ENCODE measurements at places on chromosomes 13 and 19.
A peak's percentile ranks its signal among the peaks of the same experiment; 100 is the strongest.

DNA sequence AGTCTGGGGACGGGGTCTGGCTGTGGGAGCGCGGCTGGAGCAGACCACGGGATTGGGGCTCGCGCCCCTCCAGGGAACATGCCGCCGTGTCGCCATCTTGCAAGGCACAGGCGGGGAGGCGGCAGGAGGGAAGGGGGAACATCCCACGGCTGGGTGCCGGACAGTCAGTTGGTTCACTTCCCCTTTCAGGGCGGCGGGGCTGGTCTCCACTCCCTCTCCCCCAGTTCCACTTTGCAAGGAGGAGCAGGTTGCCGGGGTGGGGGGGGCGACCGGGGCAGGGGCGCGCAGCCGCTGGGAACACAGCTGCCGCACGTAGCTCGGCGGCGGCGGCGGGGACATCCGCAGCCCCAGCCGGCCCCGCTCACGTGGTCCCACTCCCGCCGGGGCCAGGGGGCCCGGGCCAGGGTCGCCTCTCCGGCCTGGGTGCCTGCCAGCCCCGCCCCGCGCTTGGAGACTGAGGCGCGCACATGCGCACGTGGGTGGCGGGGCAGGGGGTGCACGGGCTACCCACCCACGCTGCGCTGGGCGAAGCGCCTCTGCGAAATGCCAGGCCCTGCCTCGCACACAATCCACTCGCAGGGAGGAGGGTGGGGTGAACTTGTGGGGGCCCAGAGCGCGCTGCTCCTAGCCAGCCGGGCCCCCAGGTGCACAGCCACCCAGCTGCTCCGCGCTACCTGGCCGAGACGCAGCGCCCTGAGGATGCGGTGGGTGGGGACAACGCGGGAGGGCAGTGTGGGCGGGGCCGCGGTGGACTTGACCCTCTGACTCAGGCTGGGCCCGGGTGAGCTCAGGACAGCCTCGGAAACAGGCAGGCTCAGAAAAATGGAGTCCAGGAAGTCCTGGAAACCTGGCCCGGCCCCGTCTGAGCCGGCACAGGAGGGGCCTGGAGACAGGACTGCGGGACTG lies 6.4 kb downstream of the KLF16 start:
- DNase-seq, result no peak

DNA sequence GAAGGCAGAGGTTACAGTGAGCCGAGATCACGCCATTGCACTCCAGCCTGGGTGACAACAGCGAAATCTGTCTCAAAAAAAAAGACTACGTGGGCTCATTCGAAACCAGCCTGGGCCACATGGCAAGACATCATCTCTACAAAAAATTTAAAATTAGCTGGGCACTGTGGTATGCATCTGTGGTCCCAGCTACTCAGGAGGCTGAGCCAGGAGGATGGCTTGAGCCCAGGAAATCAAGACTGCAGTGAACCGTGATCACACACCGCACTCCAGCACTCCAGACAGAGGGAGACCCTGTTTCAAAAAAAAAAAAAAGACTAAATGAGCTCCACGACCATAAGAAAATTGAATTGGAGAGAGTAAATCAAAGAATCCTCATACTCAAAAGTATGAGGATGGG lies 53.1 kb downstream of the SLC7A1 start:
- DNase-seq, result no peak

- no peak for DNase-seq
Observed at GRCh38 chr19:18366021-18366435, 19.9 kb upstream of the GDF15 start.

GRCh38 chr13:93397619-93398018 lies 171.0 kb downstream of the GPC6 start:
- DNase-seq, result no peak

DNA sequence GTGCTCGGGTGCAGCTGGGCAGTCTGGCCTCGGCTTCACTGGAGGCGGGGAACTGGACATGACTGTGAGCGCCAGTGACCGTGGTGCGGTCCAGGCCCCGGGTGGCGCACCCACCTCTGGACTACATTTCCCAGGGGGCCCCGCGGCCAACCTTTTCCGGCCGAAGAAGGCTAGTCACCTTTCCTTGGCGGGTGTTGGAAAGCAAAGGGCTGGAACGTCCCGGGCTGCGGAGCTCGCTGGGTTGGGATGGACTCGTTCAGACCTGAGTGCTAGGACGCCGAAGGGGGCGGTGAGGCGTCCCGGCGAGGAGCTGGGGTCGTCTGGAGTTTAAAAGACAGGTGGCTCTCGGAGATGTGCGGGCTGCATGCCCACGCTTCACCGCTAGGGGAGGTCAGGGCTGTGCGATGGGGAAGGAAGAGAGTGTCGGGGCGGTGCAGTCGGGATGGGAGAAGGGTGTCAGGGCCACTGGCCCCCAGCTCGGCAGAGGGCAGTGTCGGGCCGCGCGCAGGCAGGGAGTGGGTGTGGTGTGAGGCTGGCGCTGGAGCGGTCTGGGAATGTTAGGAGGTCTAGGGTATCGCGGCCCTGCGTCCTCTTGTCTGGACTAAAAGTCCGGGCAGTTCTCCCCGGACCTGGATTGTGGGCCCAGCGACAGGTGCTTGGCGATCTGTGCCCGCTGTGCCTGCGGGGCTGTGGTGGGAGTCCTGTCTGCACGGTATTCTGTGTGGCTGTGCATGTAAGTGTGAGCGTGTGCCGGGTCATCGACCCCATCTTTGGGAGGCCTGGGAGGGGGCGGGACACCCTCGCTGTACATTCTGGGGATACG lies 57.1 kb downstream of the ZNF568 start:
- DNase-seq, result peak; percentile 28

DNA sequence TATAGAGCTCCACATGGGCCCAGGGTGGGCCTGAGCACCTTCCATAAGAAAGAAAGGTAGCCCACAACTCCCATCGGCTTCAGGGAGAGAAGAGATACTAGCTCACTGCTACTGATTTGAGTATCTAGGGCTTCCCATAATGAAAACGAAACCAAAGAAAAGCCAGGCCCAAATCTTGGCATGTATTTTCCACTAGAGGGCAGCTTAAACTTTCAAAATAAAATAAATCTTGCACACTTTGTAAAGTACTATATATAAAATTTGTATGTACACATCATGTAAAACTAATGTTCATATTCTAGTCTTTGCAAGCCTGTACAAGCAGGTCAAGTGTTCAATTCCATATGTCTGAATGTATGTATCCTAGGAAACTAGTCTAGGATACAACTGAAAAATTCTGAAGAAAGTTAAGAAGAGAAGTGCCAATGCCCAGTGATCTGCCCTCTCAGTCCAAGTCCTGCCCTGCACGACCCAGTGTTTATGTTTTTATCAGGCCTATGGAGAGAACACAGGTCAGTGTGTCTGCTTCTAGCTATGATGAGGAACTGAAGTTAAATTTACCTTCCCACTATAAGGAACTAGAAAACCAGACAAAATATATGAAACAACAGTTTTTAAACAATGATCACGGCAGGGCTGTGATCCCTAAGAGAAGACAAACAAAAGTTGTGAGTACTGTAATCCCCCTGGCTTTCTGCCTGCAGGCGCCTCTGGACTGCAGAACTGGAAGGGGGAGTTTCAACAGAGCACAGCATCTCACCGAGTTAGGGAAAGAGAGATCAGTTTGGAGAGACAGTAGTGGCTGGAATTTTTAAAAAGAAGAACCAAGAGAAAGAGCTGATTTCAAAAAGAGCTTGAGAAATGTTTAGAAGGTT lies 475.7 kb downstream of the UQCRFS1 start:
- DNase-seq, result no peak

GRCh38 chr13:79128158-79128557 lies 277.9 kb downstream of the RBM26 start:
- no peak for DNase-seq

DNA sequence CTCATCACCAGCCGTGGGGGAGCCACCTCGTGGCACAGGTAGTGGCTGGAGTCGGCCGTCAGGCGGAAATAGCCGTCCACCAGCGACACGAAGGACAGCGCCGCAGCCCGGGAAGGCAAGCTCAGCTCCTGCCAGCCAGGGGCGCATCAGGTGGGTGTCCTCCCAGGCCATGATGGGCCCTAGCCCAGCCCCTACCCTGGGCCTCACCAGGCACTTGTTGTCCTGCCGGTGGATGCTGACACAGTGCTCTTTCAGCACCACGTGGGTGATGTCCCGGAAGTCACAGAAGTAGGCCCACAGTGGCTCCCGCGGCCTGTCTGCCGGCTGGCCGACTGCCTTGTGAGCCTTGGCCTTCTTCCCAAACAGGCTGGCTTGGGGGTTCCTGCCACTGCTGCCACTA lies 15.7 kb downstream of the TYK2 start:
- no peak for DNase-seq

DNA sequence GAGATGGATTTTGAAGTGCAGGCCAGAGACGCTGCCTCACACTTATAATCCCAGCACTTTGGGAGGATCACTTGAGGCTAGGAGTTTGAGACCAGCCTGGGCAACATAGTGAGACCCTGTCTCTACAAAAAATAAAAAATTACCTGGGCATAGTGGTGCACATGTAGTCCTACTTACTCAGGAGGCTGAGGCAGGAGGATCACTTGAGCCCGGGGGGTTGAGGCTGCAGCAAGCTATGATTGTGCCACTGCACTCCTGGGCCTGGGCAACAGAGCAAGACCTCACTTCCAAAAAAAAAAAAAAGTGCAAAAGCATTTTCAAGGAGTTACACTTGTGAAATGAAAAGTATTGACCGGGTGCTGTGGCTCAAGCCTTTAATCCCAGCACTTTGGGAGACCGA lies 27.6 kb upstream of the FBXO17 start:
- DNase-seq, result no peak

- DNase-seq, result no peak
Observed at GRCh38 chr19:3784607-3785450, 1.4 kb downstream of the MATK start.

- DNase-seq, result no peak
Observed at GRCh38 chr13:48181482-48182145, 51.4 kb upstream of the ITM2B start.

DNA sequence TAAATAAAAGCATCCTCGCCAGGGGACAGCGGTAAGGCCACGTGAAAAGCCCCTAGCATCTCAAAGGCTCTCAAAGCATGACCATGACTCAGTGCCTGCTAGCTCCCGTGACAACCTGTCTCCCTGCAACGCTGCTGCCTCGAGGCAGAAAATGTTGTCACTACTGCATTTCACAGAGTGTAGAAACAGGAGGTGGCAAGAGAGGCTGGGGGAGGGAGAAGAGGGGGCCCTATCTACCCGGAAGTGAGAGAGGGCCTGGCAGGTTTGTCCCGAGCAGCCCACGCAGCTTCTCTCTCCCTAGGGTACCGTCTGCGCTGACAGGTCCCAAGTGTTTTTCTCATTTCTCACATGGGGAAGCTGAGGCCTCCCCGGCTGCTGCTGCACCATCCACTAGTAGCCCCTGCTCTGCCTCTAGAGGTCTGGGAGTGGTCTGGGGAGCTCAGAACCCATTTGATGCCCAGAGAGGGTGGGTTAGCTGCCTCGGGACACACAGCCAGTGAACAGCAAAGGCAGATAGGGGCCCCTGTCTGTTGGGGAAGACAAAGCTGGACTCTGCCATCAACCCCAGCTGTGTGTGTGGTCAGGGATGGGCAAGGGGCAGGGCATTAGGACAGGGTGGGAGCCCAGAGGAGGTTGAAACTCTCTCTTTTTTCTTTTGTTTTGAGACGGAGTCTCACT lies 3.7 kb downstream of the TINCR start:
- no peak for DNase-seq

GRCh38 chr19:22832031-22832762 lies at the start of gene ZNF723:
ZNF723 (plus strand) TSS chr19:22832291; CDS start chr19:22832380, 89 bp downstream.
- no peak for DNase-seq

DNA sequence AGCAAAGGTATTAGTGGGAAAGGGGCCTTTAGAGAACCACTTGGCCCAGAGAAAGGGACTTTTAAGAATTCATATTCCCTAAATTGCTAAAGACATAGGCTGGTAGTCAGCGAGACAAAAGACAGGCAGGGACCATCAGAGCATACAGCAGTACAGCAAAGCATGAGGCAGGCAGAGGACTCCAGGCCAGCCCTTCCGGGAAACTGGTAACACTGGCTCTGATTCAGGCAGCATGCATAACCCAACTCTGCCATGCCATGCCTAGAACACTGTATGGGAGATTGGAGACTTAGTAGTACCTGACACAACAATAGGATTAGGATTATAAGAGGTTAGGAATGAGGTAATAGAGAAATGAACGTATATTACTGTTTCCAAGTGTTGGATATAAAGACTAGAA lies 34.9 kb downstream of the CAB39L start:
- DNase-seq, result no peak

DNA sequence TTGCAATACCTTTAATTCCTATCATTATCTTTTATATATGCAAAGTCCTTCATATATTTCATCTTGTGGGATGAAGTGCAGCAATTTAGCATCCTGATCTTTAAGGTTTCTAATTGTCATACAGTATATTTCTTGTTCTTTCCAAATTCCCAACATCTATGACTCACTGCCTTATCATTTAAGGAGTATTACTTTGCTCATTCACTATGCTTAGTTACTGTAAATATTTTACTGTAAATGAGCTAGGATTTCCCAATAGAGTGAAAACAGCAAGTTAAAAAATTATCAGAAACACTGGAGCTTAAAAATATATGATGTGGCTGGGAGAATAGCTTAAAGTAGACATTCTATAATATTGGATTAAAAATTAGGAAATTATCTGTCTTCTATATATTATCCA lies 69.9 kb downstream of the SLITRK6 start:
- DNase-seq, result no peak

- no peak for DNase-seq
Observed at GRCh38 chr19:8397746-8398310, 7.7 kb downstream of the RAB11B start.

- no peak for DNase-seq
Observed at GRCh38 chr19:50328224-50328872, 829 bp downstream of the KCNC3 start.

- DNase-seq, result no peak
Observed at GRCh38 chr19:15293781-15294491, 38.4 kb downstream of the BRD4 start.

- DNase-seq, result no peak
Observed at GRCh38 chr19:7997809-7998480, 7.5 kb downstream of the ELAVL1 start.

DNA sequence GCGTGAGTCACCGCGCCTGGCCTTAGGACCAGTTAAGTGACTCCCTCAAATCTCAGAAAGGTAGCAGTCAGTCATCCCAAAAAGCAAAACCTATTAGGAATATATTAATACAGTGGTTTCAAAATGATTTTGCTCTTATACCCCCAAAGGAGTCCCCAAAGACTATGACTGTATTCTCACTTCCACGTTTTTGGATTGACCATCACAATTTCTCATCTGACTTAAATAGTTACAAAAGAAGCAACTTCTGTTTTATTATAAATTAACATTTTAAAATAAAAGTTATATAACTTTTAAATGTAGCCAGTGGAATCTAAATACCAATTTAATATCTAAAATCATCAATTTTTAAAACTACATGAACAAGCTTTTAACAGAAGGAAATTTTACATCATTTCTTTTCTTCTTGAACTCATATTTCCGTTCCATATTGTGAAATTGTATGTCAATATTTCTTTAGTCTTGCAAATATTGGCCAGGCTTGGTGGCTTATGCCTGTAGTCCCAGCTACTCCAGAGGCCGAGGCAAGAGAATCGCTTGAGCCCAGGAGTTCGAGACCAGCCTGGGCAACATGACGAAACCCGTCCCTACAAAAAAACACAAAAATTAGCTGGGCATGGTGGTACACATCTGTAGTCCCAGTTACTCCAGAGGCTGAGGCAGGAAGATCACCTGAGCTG lies 1.5 kb upstream of the SPART start:
- DNase-seq, result no peak

GRCh38 chr13:27956576-27957300 lies 12.4 kb downstream of the CDX2 start:
- no peak for DNase-seq

Measured in esophagus squamous epithelium (tissue), 5 donors.